NK-92 treated with Interleukin-12 subunit alpha and Interleukin-12 subunit beta, amount 100 ng/mL, for 24 hours (cell line): ENCODE measurements at places on chromosomes 1 and 21.

- no peak for DNase-seq
Measured at GRCh38 chr21:42836402-42836666, 43.0 kb downstream of the WDR4 start.

- no peak for DNase-seq
Measured at GRCh38 chr1:26291939-26292338, 12.1 kb downstream of the SH3BGRL3 start.

DNA sequence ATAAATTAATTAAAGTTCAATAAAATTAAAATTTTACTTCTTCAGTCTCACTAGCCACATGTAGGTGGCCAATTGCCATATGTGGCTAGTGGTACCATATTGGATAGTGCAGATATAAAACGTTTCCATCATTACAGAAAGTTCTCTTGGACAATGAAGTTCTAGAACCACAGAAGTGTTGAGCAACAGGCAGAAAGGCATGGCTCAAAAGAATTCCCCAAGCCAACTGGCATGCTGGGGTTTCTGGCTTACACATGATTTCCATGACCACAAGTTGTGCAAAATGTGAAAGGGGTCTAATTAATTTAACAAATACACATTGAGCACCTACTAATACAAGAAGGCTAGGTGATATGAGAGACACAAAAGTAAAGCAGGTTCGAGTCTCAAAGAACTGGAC, 72.2 kb upstream of the CDC42BPA start:
- no peak for DNase-seq

DNA sequence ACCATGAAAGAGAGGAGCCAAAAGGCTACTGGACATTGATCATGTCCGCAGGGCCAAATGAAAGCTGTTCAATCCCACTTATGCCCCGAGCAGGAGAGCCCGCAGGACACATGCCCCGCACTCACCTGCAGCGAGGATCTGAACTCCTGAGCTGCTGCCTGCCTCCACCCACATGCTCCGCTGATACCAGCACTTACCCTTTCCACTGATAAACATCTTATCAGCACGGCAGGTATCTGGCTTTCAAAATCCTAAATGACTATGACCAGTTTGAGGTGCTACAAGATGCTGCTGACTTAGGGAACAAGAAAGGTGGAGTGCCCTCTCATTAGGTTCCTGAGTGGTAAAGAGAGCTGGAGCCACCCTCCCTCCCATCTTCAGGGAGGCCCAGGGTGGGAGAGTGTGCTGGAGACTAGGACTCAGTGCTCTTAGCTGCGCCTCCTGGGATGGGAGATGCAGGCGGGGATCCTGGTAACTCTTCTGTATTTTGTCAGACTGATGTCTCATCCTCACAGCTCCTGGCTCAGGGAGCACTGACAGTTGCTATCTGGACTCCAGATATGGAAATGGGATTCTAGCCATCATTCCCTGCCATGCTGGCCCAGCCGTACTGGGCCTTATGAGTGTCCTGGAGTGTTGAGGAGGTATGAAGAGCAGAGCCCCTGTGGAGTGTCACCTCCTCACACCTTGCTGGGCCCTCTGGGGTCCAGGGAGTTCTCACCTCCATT, 86.4 kb upstream of the F3 start:
- no peak for DNase-seq

- no peak for DNase-seq
Measured at GRCh38 chr1:67710417-67710816, 25.4 kb downstream of the GADD45A start.

- no peak for DNase-seq
Measured at GRCh38 chr1:16967962-16968361, 12.5 kb downstream of the MFAP2 start.

- DNase-seq, result no peak
Measured at GRCh38 chr1:178684542-178685000, 40.5 kb upstream of the RALGPS2 start.

GRCh38 chr1:38701088-38701487, 158.5 kb downstream of the RRAGC start:
- no peak for DNase-seq

DNA sequence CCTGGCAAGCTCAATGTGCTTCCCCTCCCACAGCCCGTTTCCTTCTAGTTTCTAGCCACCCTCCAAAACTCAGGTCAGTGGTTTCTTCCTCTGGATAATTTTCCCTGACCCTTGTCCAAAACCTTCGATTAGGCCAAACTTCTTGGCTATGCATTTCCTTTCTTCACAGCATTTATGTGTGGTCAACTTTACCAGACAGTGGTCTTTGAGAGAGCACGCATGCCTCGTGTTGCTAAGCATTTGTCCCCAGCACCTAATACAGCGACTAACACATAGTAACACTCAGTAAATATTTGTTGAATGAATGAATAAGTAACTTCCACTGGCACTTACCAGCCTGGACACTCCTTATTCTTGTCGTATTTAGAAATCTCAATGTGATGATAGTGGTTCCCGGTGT, 610.7 kb downstream of the PLPP3 start:
- DNase-seq, result no peak

DNA sequence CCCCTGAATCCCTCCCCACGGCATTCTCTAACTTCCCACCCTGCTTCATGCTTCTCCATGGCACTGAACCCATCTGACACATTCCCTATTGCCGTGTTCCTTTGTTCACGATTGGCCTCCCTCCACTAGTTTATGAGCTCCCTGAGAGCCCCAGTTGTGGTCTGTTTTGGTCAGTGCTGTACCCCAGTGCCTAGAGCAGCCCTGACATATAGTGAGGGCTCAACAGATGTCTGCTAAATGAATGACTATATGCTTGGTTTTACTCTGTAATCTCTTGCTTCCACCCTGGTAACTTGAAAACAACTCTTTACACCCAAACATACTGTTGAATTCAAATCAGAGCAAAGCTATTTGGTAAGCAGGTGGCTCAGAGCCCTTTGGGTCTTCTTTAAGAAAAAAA, 171.1 kb upstream of the EDN2 start:
- no peak for DNase-seq

DNA sequence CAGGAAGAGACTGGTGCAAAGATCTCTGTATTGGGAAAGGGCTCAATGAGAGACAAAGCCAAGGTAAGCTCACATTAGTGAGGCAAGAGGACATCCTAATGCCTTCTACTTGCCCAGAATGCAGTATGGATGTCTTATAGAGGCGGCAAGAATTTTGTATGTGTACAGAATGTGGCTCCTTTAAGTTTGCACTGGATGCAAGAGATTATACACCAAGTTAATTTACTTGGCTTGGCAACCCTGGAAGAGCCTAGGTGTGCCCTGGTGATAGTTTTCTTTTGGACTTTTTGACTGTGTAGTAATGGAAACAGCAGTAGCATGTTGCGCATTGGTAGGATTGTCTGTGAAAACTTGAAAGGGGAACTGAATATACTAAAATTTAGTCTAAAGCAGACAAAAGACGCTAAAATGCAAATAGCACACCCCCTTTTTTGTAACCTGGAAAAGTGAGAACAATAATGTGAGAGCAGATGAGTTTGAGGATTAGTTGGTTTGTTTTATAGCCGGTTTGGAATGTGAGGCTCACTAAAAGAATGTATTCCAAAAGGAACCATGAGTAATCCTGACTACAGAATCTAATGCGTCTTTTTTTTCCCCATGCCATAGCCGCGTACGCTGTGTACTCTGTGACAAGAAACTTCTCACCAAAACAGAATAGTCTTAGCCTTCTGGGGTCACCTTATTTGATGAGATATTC, 18.1 kb downstream of the KHDRBS1 start:
- DNase-seq, result no peak

GRCh38 chr1:34907487-34908090, 21.9 kb downstream of the DLGAP3 start:
- DNase-seq, result no peak

DNA sequence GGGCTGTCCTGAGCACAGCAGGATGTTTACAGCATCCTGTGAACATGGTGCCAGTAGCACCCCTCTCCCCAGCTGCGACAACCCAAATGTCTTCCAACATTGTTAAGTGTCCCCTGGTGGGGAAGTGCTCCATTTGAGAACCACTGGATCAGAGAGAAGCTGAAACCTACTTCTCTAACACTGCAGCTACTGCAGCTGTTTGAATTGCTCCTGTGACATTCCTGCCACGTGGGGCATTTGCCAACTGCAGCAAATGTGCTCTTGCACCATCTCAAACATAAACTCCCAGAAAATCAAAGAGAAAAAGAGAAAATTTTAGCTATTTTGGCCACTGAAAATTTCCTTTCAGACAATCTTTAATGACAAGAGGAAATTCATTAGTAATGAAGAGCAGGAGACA, 11.0 kb downstream of the SLC2A5 start:
- no peak for DNase-seq

DNA sequence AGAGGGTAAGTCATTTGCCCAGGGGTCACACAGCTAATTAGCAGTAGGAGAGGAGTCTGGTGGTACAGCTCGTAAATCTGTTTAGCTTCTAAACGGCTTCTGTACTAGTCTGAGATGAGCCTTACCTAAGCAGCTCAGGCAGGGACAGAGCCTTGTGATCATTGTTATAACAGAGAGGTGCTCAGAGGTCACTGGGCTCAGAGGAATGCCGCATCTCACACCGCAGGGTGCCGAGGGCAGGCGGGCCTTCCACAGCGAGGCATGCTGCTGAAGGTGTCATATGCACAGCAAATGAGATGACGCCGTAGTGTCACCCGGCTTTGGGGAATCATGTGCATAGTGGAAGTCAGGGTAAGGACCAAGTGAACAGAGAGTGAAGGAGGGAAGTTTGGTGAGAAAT, 305.2 kb upstream of the FMN2 start:
- no peak for DNase-seq

DNA sequence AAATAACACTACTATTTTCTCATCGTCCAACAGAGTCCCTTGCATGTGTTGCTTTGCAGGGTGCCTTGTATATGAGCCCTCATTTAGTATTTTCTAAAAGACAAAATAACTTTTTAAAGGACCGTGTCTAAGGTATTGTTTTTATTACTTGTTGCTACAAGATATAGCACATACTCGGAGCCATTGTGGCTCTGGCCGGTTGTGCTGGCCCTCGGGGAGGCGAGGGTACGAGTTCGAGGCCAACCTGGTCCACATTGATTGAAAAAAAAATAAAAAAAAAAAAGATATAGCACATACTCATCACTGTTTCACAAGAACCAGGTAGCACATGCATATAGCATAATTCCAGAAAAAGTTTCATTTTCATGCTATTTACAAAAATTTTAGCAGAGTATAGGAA, 869.2 kb downstream of the MRPL39 start:
- DNase-seq, result no peak

DNA sequence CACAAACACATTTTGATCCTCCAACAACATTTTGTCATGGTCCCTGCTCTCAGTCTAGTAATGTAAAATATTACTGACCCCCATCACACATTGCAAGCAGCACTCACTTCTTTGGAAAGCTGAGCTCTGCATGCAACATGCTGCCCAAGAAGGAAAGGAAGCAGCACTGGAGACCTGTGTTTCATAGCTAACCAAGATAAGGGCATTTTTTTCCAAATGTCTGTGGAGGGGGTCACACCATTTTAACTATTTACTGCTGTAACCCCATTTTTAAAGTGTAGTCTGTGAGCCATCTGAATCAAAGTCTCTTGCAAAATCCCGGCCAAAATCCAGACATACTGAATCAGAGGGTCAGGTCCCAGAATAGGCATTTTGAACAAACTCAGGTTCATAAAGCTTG, 4.5 kb upstream of the RASSF5 start:
- no peak for DNase-seq

GRCh38 chr1:234961456-234962339, 166.9 kb downstream of the TOMM20 start:
- no peak for DNase-seq

DNA sequence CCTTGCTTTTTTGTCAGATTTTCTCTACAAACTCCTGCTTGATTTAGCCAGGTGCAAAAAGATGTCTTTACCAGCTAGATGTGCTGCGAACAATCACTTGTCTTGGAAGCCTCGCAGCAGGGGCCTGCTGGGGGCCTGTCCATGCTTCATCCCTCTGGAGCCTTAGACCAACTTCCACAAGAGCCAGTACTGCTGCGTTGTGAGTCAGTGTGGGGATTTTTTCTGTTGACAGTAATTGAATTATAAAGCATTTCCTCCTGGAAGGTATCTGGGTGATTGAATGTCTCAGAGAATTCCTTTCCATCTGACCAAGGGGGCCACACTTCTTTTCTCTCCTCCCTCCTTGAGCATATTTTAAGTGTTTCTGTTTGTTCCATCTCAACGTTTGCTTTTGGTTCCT, 40.4 kb upstream of the LDLRAP1 start:
- DNase-seq, result no peak

DNA sequence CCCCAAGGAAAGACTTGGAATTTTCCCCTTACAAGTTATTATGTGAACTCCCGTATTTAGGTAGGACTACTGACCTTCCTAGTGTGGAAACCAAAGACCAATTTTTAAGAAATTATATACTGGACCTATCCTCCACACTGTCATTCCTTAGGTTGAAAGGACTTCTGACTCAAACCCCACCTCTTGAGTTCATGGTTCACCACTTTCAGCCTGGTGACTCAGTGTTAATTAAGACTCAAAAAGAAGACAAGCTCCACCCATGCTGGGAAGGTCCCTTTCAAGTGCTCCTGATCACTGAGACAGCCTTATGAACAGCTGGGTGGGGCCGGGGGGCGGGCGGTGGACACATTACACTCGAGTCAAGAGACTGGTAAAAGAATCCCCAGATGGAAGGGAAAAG, 113.2 kb downstream of the LRRC53 start:
- DNase-seq, result no peak

- DNase-seq, result no peak
Measured at GRCh38 chr1:154151311-154151710, 3.6 kb downstream of the NUP210L start.

- DNase-seq, result no peak
Measured at GRCh38 chr1:41431490-41432350, 52.8 kb downstream of the EDN2 start.

DNA sequence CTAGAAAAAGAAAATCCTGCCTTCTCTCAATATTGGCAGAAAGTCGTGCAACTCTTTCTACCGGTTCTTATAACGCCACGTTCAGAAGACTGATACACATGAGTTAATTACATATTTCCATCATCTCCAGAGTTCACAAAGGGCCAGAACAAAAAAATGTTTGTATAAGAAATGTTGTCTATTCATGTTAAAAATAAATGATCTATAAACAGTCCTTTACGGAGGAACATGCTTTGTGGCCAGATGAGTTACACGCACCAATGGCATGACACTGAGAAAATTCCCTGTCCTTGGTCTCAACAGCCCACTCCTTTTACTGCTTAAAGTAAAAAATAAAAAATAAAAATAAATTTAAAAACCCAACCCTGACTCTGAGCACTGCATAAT, 29.5 kb downstream of the C2CD2 start:
- DNase-seq, result no peak

- peak; percentile 15 for DNase-seq
Measured at GRCh38 chr1:171654942-171655745, 2.7 kb upstream of the MYOC start.

DNA sequence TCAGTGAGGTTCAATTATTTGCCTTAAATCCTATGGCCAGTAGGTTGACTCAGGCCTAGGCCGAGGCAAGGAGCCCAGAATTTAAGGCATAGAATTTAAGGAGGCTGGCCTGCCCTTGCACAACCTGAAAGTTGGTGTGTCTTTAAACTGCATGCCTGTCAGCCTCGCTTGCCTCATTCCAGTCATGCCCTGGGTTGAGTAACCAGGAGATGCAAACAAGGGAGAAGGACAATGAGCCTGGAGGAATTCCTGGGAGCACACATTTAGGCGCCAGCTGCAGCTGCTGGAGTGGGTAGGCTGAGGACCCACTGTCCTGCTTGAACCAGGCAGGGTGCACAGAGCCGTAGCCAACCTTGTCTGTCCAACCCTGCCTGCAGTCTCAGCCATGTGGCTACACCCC, 11.7 kb downstream of the CD2 start:
- no peak for DNase-seq
